ENCODE measurements at places on chromosomes 5 and 9.

DNA sequence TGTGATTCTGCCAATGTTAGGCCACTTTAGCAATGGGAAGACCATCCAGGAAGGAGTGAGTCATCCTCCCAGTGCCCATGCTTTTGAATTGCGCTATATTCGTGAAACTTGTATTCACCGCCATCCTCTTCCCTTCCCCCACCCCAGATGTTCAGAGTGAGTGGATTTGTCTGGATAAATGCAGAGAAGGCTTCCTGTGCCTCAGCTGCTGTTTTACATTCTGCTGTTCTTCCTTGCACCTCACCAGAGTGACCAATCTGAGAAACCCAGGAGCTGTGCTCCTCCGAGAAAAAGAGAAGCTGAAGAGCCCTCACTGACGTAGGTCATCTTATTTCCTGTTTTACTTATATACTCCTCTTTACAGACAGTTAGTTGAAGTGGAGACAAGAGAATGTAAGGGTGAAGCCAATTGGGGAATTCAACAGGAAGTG lies 24.6 kb upstream of the SVEP1 start:
- DNase-seq: no peak

- no peak for DNase-seq
Measured at GRCh38 chr9:6616951-6617602, 28.5 kb downstream of the GLDC start.

DNA sequence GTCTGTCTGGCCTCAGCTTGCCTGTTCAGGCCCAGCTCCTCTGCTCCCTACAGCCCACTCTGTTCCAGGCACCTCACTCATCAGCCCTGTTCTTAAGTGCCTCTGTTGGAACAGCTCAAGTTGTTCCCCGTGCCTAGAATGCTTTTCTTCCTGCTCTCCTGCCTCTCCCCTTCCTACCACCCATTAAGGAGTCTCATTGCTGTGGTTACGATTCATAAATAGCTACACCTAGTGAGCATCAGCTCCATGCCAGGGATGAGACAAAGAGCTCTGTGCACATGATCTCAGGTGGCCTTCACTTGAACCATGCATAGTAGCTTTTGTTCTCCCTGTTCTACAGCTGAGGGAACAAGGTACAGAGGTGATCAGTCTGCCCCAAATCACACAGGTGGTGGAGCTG lies 54.3 kb downstream of the PSD2 start:
- no peak for DNase-seq

DNA sequence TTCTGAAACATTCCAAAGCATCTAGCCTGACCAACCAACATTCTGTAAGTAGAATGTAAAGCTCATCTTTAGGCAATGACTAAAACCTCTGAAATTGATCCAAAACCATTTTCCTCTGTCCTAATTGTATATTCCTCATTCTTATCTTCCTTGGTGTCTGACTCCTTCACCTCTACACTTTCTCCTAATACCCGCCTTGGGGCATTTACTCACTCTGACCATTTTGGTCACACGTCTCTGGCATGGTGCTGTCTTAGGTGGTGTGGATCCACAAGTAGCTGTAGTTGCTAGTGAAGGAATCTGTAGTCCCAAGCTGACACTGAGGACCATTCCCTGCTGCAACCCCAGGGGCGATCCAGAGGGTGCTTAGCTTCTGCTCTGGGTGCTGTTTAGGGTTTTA lies 40.8 kb upstream of the LMNB1 start:
- no peak for DNase-seq

DNA sequence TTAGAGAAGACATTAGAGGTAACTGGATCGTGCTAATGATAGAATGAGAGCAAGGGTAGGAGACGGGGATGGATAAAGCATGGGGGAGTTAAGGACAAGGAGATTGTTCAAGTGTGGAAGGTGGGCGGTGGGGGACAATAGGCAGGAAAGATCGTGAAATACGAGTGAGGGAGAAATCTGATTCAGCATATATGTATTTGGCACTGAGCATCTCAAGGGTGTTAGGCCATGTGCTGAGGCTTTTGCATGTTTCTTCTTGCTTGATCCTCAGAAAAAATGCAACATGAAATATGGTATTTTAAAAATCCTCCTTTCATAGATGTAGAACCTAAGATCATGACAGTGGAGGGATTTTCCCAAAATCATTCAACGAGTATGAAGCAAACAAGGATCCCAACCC lies 240.5 kb downstream of the PAPPA start:
- DNase-seq: no peak

- DNase-seq: no peak
Measured at GRCh38 chr5:73633060-73633459, 7.1 kb downstream of the ARHGEF28 start.

DNA sequence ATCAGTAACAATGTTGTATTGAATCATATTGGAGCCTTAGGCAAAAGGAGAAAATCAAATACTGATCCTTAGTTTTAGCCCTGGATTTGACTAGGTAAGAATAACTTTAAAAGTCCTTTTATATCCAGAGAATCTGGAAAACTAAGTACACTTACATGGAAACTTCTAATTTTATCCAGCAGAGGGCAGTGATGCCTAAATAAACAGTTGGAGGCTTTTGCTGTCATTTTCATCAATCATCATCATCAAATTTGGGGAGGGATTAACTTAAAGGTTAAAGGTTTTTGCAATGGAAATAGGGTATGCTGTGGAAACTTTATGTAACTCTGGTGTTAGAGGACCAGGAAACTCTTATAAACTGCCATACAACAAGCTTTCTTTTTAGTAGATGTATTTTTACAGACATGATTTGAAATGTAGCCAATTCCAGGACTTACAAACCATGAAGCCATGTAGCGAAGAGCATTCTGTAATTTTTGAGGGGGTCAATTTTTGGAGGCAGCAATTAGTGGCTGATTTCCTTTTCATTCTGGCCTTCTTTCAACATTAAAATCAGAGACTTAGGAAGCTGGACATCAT lies 112.7 kb downstream of the OSTF1 start:
- DNase-seq: peak; percentile 31

GRCh38 chr5:58156973-58157701 lies 302.7 kb downstream of the PLK2 start:
- no peak for DNase-seq

GRCh38 chr5:154351566-154351965 lies 94.2 kb upstream of the SAP30L start:
- no peak for DNase-seq

DNA sequence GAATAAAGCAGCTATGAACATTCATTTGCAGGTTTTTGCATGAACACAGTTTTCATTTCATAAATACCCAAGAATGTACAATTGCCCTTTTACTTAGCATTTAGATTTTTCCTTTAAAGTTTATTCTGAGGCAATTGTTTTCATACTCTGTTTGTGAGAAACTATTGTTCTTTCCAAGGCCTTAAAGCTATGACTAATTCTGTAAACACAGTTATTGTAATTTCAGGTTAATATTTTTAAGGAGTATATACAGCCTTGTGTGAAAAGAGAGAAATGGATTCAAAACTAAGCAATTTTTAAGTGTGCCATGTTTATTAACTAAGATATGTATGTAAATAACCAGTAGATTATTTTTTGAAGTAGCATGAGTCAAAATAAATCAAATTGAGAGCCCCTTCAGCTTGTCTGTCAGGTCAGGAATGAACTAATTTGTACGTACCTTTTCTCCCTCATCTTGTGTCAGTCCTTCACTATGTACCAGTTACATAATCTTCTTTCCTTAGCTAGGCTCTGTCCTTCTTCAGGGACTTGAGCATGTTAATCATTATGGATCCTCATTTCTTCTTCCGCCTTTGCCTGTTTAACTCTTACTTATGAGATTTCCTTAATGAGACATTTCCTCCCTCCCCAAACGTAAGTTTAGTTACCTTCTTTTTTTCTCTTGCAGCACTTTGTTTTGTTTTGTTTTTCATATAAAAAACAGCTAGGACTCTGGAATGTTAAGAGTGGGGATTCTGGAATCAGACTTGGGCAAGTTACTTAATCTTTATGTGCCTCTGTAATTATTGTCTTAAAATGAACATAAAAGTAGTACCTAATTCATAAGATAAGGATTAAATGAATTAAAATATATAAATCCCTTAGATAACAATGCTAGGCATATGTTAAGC lies 63.6 kb downstream of the NIPBL start:
- no peak for DNase-seq

- DNase-seq: peak; percentile 55
Measured at GRCh38 chr9:121059998-121060636, 10.0 kb upstream of the C5 start.

DNA sequence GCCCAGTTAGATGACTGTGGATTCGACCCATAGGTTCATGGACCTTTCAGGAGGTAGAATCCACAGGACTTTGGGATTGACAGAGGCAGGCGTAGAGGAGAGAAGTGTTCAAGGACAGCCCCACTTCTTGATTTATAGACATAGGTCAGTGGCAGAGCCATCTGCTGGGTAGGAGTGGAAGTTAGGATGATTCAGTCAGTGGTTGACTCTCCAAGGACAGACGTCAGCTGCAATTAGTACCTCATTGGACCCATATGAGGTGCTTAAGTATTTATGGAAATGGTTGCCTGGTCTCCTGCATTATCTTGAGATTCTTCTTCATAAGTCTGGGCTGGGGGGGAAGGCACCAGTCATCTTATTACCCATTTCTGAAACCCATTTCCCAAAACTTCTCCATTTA lies 70.9 kb downstream of the SH3RF2 start:
- no peak for DNase-seq

GRCh38 chr5:20572614-20573013 lies 584.6 kb upstream of the CDH18 start:
- DNase-seq: no peak

DNA sequence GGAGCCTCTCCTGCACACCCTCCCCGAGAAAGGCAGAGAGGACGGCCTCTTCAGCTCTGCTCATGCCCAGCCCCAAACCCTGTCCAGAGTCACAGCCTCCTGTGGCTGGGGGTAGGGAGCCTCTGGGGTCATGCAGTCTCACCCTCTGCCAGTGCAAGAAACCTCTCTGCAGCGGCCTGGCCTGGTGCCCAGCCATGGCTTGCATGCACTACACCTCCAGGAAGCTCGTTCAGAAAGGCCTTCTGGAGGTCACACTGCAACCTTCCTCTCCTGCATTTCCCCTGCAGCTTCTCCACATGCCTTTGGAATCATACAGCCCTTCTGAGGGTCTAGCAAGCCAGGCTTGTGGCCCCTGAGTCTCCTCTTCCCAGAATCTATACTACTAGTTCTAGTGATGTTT lies 17.9 kb downstream of the CSF1R start:
- no peak for DNase-seq

GRCh38 chr9:136927343-136928271 lies 16.9 kb downstream of the FBXW5 start:
- DNase-seq: no peak

DNA sequence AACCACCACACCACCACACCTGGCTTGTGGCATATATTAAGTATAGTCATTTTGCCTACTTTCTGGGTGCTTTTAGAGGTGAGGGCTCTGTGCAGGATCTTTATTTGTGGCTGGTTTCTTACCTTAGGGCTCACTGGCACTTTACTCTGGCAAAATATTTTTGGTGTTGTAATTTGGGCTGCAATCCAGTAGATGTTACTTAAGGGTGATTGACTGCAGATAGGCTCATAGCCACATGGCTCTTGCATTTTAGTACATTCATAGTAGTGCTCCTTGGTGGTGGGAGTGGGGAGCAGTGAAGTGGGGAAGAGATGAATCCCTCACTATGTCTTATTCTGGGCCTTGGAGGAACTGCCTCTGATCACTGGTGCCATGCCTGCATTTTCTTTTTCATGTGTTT lies 376.1 kb upstream of the GRIN3A start:
- no peak for DNase-seq

GRCh38 chr9:33129886-33130881 lies 37.0 kb downstream of the B4GALT1 start:
- peak; percentile 66 for DNase-seq

DNA sequence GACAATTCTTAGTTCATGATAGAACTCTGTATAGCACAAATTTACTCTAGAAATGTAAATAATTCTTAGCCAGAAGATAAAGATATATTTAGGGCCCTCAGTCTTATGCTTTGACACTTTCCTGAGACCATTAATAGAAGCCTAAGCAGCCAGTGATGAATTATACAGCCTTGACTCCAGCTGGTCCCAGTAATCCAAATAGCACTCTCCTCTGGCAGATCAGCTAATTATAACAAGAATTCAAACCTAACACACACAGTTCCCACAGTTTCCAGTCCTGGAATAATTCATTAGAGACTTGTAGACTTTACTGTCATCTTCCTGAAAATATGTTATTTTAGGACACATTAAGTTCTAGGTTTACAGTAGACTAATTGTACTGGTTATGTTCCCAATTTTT lies 50.4 kb downstream of the SHOC1 start:
- DNase-seq: no peak

DNA sequence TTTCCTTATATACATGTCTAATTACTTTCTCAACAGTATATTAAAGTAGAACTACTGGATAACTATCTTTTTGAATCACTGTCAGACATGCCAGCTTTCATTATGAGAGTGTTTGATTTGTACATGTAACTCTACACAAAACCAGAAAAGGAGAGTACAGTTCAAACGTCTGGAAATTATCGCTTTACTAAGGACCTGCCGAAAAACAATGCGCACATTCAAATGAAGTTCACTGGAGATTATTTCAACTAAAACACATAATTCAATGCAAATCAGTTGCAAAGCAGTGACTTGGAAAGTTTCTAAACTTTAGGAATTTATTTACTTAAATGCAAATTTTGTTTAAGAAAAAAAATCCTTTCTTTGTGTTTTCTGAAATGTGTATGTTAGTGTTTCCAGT lies 942.5 kb downstream of the EFNA5 start:
- DNase-seq: no peak

DNA sequence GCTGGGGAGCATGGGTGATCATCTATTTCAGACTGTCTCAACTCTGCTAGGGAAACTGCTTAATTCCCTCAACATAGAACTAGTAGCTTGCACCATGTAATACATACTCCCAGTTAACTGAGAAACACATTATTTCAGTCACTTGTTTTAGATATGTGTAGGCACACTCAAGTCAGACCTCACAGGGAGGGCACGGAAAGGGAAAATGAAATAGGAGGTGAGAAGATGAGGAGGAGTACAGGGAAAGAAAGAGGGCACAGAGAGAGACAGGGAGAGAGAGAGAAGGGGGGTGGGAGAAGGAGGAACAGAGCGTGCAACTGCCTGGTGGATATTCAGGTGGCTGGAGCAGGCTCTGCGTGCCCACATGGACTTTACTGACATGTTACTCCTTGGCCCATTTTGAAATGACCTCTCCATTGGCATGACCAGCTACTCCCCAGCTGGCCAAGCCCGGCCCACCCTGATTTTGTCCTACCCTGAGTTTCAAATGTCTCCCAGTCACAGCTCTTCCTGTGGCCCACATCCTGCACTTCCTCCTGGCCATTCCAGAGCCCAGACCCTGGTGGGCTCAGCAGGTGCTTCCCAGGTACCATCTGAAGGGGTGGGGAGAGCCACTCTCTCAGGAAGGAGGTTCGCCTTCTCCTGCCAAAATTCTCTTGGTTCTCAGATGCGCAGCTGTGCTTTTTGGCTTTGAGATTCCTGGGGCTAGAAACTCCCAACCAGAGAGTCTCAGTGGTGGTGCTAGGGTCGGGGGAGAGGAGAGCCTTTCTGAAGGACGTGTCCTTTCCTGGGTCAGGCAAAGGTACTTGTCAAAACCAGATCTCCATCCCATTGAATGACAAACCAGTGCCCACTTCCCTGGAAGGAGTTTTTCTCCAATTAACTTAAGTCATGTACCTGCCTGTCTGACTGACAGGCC lies 229.4 kb downstream of the FSTL4 start:
- no peak for DNase-seq

GRCh38 chr9:110050925-110051355 lies 157.0 kb downstream of the C9orf152 start:
- peak; percentile 50 for DNase-seq

- DNase-seq: peak; percentile 9
Measured at GRCh38 chr5:89034588-89034987, 151.6 kb upstream of the MEF2C start.

All from GM10248 (cell line).